ENCODE measurements at places on chromosomes 7 and 10.

DNA sequence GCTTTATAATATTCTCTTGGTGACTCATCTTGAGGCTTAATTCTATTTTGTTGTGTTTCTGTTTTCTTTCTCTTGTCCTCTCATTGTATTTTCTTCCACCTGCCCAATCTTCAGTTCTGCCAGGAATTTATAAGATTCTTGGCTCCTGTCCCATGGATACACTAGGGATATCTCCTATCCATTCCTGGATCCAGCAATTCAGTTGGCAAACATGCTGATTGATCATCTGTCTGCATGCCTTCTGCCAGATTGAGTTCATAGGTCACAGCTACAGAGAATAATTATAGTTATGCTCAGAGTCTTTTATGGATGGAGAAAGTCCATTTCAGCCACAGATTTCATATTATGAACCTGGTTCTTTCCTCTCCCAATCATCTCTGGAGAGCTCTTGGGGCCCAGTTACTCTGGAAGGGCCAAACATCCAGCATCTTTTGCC lies 140.4 kb upstream of the MAGI2 start:
- no peak for DNase-seq

DNA sequence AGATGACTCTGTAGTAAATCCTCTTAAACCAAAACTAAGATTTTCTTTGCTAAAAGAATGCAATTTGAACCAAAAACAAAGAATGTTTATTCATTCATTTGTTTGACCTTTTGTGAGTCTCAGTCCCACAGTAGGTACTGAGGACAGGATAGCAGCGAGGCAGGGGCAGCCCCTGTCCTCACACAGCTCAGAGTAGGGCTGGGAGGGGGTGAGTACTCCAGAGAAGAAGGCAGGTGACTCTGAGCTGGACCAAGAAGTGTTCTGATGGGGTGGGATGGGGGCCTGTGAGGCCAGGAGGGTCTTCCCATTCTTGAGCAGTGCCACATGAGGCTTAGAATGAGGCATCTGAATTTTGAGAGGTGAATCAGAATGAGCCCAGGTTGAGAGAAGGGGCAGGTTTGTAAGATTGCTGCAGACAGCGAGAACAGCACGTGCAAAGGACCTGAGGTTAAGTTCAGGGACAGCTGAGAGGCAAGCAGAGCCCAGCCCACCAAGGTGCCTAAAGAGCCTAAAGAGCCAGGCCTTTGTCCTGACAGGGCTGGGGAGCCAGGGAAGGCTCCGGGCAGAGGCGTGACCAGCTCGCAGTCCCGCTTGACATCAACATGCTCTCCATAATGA lies 56.9 kb upstream of the CHST15 start:
- no peak for DNase-seq

DNA sequence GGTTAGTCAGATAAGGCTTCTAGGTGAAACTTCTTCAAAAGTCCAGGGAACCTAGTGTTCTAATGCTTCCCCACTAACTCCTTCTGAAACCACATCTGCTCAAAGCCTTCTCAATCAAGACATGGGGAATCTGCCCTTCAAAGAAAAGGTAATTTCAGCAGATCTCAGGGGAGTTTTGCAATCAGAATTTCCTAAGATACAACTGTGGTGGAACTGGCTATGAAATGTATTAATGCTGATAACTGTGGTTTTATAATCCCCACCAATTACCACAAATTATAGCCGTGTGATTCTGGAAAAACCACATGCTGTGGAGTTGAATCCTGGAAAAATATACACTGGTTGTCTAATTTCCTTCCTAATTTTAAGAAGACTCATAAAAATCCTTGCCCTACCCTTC lies 233.8 kb downstream of the SORCS1 start:
- no peak for DNase-seq

DNA sequence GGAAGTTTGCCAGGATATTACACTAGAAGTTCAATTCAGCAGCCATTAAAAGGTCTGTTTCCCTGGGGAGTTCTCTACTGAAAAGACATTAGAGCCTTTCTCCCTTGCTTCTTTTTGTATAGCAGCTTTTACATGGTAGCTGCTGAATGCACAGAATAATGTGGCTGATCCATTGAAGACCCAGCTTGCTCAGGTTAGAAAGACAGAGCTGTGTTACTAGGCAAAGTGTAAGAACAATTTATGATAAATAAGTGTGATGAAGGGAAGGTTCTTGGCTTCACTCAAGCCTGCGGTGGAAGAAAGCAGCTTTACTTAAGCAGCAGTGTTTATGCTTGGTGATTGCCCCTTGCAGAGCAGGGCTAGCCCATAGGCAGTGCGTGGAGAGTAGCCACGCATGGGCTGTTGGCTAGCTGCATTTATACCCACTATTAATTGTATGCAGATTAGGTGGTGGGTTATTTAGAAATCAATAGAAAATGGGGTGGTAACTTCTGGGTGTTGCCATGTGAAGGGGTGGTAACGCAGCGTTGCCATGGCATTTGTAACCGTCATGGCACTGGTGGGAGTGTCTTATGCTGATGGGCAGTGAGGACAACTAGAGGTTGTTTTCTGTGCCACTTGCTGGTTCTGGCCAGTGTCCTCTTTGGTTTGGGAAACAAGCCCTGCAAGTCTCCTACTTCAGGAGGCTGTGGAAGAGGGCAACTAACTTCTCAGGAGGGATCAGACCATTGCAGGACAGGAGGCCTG lies 942.9 kb downstream of the NRG3 start:
- no peak for DNase-seq

GRCh38 chr7:33903791-33904680 lies 1.3 kb upstream of the BMPER start:
- peak; percentile 16 for DNase-seq

- DNase-seq = no peak
These were observed 50.1 kb upstream of the LMTK2 start for GRCh38 chr7:98056580-98056979.

- DNase-seq = no peak
These were observed 706 bp downstream of the TBATA start for GRCh38 chr10:70784471-70784870.

DNA sequence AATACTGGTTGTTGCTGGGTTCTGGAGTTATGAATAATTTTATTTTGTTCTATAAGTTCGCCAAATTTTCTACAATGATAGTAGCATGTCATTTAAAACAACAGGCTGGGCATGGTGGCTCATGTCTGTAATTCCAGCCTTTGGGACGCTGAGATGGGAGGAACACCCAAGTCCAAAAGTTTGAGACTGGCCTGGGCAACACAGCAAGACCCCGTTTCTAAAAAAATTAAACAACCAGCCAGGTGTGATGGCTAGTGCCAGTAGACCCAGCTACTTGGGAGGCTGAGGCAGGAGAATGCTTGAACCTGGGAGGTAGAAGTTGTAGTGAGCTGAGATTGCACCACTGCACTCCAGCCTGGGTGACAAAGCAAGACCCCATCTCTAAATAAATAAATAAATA lies 347.7 kb downstream of the PARD3 start:
- no peak for DNase-seq

GRCh38 chr10:107618504-107618994 lies 454.0 kb upstream of the SORCS1 start:
- no peak for DNase-seq

DNA sequence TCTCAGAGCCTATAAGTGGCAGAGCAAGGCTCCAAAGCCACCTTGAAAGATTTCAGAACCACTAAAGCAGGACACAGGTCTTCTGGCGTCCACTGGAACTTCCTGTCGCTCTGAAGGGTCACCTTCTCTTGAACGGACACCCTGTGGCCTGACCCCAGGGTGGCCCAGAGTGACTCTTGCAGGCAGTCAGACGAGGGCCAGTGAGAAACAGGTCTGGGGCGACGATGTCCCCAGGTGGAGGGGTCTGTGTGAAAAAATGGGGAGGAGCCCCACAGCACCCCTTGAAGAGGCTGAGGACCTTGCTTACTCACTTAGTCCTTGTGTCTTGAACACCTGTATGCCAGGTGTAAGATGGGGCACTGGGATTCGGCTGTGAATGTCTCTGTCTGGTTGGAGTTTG lies 946 bp upstream of the RASGEF1A start:
- DNase-seq = no peak

DNA sequence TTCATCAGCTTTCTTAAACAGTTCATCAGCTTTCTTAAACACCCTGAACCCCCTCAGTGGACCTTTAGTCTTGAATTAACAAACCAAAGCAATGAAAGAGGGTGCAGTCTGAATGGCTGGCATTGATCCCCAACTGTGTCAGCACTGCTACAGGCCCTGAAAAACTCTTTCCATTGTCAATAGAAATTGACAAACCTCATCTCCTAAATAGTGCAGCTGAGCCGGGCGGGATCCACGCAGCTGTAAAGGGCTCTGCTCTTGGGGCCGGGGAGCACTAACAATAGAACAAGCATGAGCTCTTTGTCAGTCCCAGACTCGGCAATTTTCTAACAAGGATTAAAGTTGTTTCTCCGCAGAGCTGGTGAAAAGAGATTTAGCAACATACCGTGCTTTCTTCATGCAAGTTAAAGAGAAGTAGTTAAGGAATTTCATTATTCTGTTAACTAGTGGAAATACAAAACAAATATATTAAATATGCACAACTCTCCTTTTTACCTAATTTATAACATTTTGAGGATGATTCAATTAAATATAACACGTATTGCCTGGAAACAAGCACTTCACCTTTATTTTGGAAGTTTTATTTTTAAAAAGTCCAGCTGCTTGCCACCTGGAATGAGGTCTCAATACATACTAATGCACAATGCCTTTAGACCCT lies 24.7 kb upstream of the FEZF1 start:
- no peak for DNase-seq

- no peak for DNase-seq
These were observed 14.0 kb downstream of the KNDC1 start for GRCh38 chr10:133173860-133174640.

DNA sequence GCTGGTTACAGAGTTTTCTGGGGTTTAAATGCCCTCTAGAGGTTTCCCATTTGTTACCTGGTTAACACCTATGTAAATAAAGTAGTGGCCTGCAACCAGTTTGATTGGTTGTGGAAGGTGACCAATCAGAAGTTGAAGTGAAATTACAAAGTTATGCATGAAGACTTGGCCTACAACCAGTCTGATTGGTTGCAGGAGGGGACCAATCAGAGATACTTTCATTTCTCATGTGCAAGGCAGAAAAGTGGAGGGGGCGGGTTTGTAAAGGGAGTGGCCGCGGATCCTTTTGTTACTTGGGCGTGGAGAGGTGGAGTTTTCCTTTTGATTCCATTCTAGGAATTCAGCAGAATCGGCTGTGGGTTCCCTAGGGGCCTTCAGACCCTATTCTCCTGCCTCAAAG lies 80.8 kb downstream of the SEC23IP start:
- DNase-seq = no peak

GRCh38 chr10:61464461-61465170 lies 11.4 kb upstream of the TMEM26 start:
- no peak for DNase-seq

DNA sequence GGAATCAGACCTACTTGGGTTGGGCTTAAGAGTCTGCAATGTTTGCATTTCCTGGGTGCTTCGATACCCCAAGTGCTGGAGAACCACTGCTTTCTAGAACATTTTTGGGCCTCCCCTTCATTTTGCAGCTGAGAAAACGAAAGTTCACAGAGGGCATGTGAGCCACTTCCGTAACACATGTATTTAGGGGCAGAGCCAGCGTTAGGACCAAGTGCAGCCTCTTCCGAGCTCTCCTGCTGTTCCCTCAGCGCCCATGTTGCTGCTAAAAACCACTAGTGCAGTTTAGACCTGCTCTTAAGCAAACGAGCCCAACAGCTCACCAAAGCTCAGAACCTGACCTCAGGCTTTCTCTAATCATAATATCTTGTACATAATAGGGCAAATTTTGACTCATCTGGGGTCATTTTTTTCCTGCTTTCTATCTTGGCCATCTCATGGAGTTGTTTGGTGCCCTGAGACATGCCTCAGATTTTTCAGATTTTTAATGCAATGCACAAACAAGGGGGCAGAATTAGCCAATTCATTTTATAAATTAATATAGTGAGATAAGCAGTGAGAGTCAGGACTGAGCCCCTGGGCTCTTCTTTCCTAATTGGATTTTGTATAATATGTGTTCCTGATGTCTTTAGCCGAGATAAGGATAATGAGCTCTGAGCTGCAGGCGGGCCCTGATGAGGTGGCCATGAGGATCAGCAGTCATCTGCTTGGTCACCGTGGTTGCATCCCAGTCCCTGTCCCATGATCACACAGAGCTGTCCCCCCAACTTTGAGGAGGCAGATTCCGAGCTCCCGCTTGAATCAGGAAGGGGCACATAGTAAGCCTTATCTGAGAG lies 12.9 kb downstream of the BAG3 start:
- DNase-seq = no peak

GRCh38 chr10:8810677-8811076 lies 756.2 kb downstream of the GATA3 start:
- DNase-seq = no peak

GRCh38 chr10:43223056-43223455 lies 43.8 kb downstream of the RASGEF1A start:
- DNase-seq = no peak

GRCh38 chr10:33229252-33229948 lies 105.1 kb downstream of the NRP1 start:
- no peak for DNase-seq

DNA sequence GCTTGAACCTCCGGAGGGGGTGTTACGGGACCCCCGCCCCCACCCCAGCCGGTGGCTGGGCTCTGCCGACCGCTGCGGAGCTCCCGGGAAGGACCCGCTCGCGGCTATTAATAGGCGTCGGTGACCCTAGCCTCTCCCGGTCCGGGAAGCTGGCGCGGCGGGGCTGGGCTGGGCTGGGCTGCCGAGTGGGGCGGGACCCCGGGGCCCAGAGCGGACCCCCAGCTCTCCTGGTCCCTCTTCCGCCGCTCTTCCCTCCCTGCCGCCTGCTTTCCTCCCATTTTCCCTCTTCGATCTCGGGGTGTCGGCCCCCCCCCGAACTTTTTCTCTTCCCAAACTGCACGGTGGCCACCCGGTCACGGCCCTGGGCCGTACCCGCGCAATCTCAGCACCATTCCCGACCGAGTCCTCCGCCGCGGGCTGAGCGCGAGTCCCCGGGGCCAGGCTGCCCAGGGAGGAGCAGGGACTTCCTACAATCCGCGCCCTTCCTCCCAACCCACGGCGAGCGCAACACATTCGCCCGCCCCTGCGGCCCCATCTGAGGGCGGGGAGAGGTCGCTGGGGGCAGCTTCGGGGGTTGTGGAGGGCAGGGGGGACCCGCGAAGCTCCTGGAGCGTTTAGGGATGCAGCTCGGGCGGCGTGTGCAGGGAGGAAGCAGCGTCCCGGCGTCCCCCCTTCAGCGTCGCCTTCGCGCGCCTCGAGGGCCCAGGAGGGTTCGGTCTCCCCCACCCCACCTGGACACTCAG lies 3.1 kb upstream of the ELFN1 start:
- DNase-seq = no peak

- peak; percentile 17 for DNase-seq
These were observed 35.0 kb downstream of the C10orf105 start for GRCh38 chr10:71684356-71685173.

DNA sequence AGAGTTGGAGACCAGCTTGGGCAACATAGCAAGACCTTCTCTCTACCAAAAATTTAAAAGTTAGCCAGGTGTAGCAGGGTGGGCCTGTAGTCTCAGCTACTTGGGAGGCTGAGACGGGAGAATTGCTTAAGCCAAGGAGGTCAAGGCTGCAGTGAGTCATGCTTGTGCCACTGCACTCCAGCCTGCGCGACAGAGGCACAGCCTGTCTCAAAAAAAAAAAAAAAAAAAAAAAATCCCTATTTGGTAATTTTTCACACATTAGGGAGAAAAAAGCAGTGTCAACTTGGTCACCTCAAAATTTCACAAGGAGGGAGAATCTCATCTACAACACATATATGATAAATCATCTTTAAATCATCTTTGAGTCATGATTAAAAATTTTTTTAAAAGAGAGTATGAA lies 6.4 kb upstream of the ZNF398 start:
- no peak for DNase-seq

- DNase-seq = no peak
These were observed 149.2 kb upstream of the VSTM2A start for GRCh38 chr7:54392935-54393334.

- DNase-seq = peak; percentile 18
These were observed 43.5 kb upstream of the ZRANB1 start for GRCh38 chr10:124898471-124898870.

All from NCI-H146 (cell line).